ENCODE measurements at places on chromosomes 12 and 14.

DNA sequence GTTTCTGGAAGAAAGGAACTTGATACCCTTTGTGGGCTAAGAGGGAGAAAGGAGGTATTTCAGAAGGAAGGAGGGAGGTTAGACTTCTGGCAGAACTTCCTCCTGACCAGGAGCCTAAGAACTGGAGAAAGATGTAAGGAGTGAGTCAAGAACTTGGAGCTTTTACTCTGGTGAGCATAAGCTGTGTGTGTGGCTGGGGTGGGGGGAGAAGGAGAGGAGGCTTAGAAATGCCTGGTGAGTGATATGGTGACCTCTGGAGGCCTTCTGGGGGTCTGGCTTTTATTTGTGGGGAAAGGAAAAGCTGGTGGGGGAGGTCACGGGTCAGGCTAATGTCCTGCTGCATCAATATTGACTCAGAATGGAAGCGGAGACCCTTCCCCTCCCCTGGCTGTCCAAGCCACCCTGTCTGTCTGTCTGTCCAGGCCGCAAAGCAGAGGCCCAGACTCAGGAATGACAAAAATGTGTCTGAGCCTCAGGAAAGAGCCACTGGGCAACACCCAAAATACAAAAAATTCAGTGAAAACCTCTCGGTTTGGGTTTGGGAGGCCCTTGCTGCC is 4.8 kb downstream of the LRP1 start:
- no peaks in the 10 kb centered on the region for H3K27me3 ChIP-seq
- no peaks in the 10 kb centered on the region for H3K36me3 ChIP-seq
- H3K4me1 ChIP-seq: peaks cover 90% of the 10 kb centered on the region

DNA sequence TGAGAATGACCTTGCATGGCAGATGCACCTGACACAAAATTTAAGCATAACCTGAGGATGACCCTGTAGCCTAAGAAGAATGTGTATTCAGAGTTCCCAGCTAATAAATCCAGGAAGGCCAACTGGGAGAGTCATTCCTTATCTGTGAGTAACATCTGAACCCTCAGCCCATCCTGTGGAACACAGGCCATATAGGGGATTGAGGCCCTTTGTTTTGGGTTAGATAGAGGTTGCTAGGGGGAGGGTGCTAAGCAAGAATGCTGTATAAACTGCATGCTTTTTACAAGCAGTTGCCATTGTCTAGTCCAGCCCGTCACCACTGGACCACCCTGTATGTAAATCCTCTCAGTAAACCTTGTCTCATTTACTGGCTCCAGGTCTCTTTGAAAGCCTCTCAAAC is 77.0 kb downstream of the BICD1 start:
- H3K27ac ChIP-seq: no peak overlapping the region
- H3K27me3 ChIP-seq: no peaks in the 10 kb centered on the region
- DNase-seq: no peak
- no peaks in the 10 kb centered on the region for H3K36me3 ChIP-seq
- no peak overlapping the region for H3K4me3 ChIP-seq
- no peaks in the 10 kb centered on the region for H3K4me1 ChIP-seq

DNA sequence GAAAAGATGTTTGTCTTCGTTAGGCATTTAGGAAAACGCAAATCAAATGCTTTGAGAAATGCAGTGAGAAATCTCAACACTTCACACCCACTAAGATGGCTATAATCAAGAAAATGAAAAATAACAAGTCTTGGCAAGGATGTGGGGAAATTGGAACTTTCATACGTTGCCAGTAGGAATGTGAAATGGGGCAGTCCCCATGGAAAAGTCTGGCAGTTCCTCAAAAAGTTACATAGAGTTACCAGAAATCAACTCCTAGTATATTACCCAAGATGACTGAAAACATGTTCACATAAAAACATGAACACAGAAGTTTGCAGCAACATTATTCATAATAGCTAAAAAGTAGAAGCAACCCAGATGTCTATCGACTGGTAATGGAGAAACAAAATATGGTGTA is 41.5 kb upstream of the LRTM2 start:
- no peak overlapping the region for H3K4me3 ChIP-seq
- H3K4me1 ChIP-seq: peaks cover 27% of the 10 kb centered on the region
- H3K36me3 ChIP-seq: peaks cover 3% of the 10 kb centered on the region
- no peaks in the 10 kb centered on the region for H3K27me3 ChIP-seq
- no peak overlapping the region for H3K27ac ChIP-seq

DNA sequence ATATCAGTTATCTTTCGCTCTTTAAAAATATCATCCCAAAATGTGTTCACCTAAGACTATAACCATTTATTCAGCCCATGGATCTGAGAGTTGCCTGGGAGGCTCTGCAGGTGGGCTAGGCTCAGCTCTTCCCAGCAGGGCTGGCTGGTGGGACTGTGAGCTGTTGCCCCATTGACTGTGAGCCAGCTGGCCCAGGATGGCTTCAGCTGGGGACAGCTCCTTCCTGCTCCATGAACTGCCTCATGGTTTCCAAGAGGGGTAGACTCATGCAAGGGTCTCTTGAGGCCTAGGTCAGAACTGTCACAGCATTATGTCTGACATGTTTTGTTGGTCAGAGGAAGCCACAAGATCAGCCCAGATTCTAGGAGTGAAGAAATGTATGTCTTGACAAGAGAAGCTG is 114.1 kb upstream of the E2F7 start:
- H3K4me1 ChIP-seq: no peaks in the 10 kb centered on the region
- H3K27ac ChIP-seq: no peak overlapping the region
- no peaks in the 10 kb centered on the region for H3K27me3 ChIP-seq
- H3K4me3 ChIP-seq: no peak overlapping the region
- no peaks in the 10 kb centered on the region for H3K36me3 ChIP-seq
- DNase-seq: no peak

- no peaks in the 10 kb centered on the region for H3K4me1 ChIP-seq
- H3K27ac ChIP-seq: no peak overlapping the region
- no peaks in the 10 kb centered on the region for H3K27me3 ChIP-seq
- no peaks in the 10 kb centered on the region for H3K36me3 ChIP-seq
- no peak for DNase-seq
Measured at GRCh38 chr14:88733121-88733520, 59.6 kb downstream of the EML5 start.

DNA sequence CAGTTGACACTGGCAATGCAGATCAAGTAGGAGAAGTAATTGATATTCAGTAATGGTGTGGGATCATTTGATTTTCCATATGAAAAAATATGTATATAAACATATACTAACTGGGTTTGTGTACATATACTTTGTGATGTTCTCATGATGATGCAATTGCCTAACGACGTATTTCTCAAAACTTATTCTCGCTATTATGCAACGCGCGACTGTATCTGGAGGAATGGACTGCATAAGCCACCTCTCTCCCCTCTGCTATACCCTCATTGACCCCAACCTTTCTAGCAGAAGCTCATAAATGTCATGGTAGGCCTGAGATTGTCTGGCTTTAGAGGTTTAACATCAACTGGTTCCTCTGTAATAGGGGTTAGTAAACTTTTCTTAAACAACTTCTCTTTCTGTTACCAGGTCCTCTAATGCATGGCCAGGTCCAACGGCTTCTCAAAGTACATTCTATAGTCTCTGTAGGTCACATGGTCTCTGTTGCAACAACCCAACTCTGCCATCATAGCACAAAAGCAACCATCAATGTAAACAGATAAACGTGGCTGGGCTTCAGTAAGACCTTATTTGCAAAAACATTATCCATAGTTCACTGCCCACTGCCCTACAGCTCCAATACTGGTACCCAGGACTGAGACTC is 59.3 kb downstream of the FOXN3 start:
- DNase-seq: no peak
- no peak overlapping the region for H3K4me3 ChIP-seq
- no peak overlapping the region for H3K27ac ChIP-seq

DNA sequence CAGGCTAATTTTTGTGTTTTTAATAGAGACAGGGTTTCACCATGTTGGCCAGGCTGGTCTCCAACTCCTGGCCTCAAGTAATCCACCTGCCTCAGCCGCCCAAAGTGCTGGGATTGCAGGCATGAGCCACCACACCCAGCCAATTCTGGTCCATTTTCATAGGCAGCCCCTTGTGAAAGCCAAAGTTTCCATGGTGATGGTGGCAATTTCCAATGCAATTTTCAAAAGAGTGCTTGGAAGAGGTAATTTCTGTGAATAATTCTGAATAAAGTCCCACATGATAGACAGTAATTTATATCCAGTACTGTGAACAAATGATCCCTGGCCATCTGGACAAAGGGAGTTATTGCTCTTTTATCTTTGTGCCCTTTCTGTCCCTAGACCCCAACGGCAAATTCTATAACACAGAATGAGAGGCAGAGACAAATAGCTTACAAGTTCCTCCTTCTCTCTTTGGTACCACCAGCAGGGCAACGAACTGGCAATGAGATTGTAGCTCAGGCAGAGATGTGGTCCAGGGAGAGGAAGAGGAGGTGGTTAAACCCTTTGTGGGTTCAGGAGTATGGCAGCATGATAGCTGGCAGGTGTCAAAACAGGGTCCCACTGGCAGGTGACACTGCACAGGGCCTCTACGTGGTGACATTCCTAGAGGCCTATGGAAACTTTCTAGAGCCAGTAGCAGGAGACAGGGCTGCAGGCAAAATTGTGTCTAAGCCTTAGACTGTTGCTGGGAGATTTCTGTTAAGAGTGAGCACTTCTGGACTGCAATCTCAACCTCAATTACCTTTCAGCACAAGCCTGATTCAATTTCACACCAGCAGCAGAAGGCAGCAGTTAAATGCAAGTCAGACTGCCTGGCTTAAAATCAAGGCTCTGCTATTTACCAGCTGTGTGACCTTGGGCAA is 46.5 kb downstream of the NT5DC3 start:
- H3K4me1 ChIP-seq: peaks cover 2% of the 10 kb centered on the region
- no peak for DNase-seq

DNA sequence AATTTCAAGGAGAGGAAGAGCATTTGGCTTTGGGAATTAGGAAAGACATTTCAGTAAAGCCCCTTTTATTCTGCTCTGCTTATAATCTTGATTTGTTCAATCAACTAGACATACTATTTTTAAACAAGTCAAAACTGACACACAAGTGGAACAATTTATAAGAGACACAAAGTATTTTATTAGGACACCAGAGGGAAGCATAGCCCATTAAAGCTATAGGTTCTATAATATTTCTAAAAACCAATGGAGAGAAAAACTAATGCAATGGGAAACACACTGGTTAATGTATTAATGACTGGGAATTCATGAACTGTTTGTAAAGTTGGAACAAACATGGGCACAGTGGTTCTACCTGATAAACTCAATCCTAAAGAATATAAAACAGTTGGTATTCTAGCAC is 15.3 kb upstream of the CERS5 start:
- H3K4me1 ChIP-seq: peaks cover 34% of the 10 kb centered on the region
- no peak overlapping the region for H3K4me3 ChIP-seq
- H3K27ac ChIP-seq: no peak overlapping the region

DNA sequence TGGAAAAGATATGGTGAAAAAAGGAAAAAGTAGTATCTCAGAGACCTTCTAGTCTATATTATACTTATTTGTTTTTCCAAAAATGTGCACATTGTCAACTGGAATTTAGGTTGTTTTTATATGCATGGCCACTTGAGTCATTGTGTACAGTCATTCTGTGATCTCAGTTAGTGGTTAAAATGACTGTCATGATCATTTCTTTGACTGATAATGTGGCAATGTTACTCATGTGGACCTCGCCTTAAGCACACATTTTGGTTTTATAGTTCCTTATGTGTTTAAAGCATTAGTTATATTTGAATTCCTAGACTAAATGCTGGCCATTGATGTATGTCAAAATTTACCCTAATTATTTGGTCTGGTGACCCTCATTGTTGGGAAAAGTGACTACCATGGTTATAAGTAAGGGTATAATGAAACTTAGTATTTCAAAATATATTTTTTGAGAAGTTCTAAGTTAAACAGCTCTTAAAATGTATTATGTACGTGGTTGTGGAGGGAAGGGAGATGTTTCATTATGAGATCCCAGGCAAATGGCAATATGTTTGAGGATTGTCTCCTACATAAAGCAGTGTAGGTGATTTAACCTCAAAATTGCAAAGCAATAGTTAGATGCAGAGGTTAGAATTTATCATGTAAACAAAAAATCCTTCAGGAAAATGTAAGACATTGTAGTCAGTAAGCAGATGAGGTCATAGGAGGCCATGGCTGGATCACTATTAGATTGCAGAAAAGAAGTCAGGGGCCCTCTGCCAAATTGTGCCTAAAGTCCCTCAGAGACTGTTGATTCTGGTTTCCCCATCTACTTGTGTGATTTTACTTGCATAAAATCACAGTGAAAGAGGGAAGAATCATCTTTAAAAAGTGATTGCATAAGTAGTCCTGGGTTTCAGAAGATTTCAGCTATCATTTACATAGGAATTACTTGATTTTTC is 17.5 kb downstream of the PNMA1 start:
- H3K4me3 ChIP-seq: no peak overlapping the region
- no peaks in the 10 kb centered on the region for H3K4me1 ChIP-seq
- DNase-seq: no peak
- no peaks in the 10 kb centered on the region for H3K36me3 ChIP-seq
- no peaks in the 10 kb centered on the region for H3K27me3 ChIP-seq

DNA sequence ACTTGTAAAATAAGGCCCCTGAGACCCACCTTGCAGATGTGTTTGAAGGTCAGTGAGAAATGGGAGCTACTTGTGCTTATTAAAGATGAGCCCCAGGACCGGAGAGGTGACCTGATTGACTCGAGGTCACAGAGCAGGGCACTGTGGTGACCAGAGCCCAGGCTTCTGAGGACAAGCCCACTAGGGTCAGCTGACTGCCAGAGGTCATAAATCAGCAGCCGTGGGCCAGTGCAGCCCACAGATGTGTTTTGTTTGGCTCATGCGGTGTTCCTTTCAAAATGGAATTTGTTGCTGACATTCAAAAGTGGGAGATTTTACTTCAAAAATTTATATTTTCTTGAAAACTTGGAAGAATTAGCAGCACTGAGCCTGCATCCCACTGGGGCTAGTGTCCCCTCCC is 24.5 kb downstream of the JDP2 start:
- no peak for DNase-seq
- H3K4me1 ChIP-seq: peaks cover 96% of the 10 kb centered on the region
- H3K27ac ChIP-seq: peak overlapping the region; percentile 78
- H3K27me3 ChIP-seq: no peaks in the 10 kb centered on the region
- no peaks in the 10 kb centered on the region for H3K36me3 ChIP-seq

DNA sequence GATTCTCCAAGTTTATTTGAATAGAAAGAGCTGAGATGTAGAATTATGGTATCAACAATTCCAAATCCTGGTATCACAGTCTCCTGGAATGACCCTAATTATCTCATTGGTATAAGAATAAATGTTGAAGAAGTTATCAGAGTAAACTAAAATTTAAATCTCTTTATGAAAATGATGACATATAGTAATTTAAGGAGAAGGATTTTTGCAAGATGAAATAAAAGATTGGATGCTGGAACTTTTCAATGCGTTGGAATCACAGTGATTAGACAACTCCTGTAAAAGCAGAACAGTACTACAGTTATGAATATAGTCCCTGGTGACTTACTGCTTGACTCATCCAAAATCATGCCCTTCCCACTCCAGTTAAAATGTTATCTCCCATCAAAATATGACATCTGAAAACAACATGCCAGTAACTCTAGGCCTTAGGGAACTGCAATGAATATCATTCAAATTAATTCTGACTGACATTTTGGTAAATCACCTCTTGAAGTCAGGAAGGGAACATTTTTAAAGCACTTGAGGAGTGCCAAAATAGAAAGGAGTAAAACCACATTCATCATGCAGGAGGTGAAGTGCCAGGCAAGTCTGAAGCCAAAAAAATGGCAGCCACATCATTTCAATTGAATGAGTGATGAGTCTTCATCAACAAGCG is 197.8 kb upstream of the PRKD1 start:
- no peaks in the 10 kb centered on the region for H3K4me1 ChIP-seq
- no peaks in the 10 kb centered on the region for H3K27me3 ChIP-seq
- H3K36me3 ChIP-seq: no peaks in the 10 kb centered on the region
- H3K4me3 ChIP-seq: no peak overlapping the region
- DNase-seq: no peak
